Activated T-cell treated with anti-CD3 and anti-CD28 coated beads for 4 hours (primary cell): ENCODE measurements at places on chromosomes 1 and 21.

DNA sequence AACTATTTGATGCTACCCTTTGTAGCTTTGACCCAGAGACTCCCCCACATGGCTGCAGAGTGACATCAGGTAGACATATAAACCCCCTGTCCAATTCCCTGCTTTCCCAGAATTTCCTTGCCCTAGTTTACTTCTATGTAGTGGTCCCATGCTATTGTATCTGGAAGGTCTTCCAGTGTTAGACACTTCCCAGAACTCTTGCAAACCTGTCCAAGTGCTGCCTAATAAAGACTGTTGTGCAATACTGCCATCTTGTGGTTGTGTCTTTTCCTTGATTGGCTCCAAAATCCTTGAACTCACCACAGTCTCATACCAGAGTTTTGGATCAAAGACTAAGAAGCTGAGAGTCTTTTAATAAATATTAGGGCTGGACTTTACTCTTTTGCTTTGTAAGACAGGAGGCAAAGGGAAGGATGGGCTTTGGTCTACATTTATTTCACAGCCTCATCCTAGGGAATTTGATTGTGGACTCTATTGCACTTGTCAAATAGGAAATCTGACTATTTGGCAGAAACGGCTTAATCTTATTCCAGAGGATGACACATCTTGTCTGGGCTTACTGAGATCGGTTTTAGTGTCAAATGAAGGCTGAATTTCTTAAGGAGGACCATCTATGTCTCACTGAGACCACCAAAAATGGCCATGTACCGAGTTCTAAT lies 169.9 kb downstream of the LRRC7 start:
- no peak for DNase-seq

DNA sequence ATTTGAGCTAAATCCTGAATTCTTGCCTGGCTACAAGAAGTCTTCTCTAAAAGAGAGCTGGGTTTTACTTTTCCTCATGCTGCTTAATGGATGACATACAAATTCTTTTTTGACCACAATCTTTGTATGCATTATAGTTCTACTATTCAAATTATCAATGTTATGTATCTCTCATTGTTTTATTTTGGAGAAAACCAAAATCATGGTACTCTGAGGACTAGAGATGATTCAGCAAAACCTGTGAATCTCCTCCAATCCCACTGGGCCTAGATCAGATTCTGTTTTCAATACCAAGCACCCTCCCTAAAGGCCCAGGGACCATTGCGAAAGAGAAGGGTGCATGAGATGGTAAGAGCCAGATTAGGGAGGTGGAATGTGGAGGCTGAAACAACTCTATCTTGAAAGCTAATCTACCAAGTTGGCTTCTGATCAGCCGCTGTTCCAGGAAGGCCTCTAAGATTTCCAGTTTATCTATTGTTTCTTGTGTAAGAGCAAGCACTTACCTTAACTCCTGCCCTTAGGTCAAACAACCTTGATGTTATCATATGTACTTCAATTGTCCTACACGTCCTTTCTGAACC lies 547.2 kb downstream of the PLPP3 start:
- no peak for DNase-seq

DNA sequence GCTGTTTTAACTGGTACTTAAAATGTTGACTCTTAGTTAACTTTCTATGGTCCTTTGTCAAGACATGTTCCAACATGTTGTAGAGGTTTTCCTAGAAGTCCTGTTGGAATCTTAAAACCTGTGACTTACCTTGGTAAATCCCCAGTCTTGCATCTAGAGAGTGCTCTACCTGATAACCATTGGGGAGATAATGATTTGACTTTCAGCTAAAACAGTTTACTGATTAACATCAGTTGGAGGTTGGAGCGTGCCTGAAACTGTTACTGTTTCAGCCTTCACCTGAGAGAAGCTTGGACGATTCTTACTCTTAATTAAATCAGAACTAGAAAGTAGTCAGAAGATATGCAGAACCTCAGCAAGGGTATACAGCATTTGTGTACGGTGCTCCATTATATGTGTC lies 8.8 kb downstream of the MDM4 start:
- no peak for DNase-seq

GRCh38 chr1:2044510-2045319 lies 5.5 kb upstream of the PRKCZ start:
- DNase-seq = peak; percentile 77

GRCh38 chr1:156394082-156394481 lies 25.1 kb downstream of the RHBG start:
- DNase-seq = no peak

DNA sequence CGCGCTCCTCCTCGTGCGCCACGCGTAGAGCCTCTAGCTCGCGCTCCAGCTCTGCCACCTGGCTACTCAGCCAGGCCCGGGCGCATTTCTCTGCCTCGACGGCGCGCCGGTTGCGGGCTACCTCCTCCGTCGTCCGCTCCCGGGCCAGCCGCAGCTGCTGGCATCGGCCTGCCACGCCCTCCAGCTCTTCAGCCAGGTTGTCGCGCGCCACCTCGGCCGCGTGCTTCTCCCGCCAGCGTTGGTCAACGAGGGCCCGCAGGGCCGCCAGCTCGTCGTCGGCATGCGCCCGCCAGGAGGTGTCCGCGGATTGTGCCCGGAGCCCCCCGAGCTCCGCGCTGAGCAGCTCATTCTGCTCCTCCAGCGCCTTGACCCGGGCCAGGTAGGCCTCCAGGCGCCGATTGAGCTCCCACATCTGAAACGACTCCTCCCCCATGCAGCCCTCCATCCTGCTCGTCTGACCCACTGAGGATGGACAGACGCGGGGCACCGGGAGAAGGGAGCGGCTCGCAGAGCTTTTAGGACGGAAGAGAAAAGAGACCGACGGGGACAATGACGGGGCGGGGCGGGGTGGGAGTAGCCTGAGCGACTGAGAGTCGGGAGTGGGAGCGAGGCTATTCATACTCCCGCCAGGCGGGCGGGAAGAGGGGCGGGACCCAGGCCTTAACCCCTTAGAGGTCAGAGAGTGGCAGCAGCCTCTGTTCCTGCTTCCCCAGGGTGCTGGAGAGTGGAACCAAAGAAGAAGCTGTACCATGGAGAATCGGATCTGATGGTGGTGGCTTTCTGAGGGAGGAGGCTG lies at the start of gene NES:
Gene NES (minus strand): TSS at position 588 of the 796 bp plus-strand sequence. CDS start 143 bp downstream, at position 445.
- DNase-seq = no peak

DNA sequence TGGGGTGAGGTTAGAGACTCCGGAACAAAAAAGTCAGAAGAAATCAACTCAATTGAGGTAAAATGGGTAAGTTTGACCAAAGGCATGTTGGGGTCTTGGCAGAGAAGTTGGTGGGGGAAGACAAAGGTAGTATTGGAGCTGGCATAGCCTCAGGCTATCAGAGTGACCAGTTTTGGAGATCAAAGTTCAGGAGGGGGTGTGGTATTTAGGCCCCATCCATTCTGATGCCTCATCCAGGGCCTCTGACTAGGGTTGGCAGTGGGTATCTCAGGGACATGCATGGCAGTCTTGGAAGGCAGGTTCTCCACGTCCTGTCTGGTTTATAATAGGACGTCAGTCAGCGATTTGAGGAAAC lies 73.2 kb upstream of the TRABD2B start:
- DNase-seq = no peak

DNA sequence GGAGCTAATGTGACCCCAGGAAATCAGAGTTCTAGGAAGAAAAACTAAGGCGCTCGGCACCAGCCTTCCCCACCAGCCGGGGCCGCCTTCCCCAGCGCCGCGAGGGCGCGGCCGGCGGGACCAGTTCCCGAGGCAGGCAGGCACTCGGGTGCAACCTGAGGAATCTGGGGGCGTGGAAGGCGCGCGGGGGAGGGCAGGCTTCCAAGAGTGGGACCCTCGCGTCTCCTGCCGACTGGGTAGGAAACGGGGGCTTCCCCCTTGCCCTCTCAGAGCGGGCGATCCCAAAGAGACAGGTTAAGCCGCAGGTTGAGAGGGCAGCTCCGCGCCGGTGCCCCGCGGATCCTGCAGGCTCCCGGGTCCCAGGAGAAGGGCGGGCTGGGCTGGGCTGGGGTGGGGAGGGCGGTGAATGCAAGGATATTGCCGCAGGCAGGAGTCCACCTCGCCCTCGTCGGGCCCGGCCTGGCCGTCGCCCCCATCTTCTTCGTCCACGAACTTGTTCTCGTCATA lies 431 bp downstream of the ARPC5 start:
- DNase-seq = peak; percentile 3

DNA sequence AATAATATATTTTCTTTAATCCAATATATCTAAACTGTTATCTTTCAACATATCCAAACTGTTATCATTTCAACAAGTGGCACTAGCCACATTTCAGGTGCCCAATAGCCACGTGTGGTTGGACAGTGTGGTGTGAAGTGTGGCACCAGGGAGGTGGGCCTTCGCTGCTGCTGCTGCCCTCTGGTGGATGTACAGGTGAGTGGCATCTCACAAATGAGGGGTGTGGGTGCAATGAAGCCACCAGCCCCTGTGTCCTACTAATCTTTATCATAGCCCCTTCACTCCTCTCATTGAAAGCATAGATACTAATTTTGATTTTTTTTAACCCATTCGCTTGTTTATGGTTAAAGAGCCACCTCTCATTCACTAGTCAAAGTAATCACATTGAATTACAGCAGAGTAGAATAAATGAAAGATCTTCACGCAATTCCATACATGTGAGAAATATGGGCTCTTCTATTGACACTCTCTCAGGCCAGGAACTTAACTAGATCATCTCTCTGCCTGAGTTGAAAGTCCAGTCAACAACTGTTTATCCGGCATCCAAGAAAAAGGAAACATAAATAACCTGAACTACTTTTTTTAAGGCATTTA lies 499.2 kb downstream of the OMA1 start:
- DNase-seq = no peak

DNA sequence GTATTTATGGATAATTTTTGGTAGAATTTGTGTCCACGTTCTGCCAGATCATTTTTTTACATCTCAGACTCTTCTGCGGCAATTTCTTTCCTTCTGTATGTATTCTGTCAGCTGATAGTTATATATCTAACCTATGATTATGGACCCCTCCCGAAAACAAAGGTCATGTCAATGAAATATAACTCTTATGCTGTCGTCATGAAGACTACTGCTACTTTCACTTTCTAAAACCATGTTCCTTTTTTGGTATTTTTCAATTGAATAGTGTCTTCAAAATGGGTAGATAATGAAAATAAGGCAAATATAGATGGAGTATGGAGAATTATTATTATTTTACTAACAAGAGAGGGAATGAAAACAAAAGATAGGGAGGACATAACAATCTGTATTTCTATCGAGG lies 3.2 kb downstream of the ANGPTL1 start:
- no peak for DNase-seq
